ENCODE measurements at places on chromosomes 2 and 18.
A peak's percentile ranks its signal among the peaks of the same experiment; 100 is the strongest.

- no peak for DNase-seq
Observed at GRCh38 chr2:138730497-138731030, 49.6 kb downstream of the NXPH2 start.

DNA sequence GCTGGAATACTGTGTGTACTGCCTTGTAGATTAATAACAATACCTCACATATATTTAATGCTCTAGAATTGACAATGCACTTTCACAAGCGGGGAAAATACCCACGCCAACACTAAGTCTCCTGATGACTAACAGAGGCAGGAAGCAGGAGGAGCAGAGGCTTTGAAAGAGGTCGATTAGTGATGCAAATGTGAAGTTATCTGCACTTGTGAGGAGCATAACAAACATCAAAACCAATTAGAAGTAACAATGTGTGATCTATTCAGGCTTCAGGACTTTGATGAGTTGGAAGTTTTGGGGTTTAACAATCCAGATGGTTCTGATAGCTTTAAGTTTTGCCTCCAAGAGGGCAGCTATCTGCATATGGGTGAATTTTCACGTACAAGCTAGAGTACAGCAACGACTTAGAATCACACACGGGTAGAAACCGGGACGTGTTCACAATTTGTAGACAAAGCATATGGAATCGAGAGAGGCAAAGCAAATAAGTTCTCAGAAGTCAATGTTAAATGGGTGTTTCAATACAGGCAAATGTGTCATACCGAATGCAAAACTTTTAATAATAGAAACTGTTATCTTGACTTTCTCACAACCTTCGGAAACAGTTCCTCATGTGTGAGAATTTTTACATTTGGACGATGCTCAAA is 114.5 kb downstream of the METTL8 start:
- no peak for DNase-seq

DNA sequence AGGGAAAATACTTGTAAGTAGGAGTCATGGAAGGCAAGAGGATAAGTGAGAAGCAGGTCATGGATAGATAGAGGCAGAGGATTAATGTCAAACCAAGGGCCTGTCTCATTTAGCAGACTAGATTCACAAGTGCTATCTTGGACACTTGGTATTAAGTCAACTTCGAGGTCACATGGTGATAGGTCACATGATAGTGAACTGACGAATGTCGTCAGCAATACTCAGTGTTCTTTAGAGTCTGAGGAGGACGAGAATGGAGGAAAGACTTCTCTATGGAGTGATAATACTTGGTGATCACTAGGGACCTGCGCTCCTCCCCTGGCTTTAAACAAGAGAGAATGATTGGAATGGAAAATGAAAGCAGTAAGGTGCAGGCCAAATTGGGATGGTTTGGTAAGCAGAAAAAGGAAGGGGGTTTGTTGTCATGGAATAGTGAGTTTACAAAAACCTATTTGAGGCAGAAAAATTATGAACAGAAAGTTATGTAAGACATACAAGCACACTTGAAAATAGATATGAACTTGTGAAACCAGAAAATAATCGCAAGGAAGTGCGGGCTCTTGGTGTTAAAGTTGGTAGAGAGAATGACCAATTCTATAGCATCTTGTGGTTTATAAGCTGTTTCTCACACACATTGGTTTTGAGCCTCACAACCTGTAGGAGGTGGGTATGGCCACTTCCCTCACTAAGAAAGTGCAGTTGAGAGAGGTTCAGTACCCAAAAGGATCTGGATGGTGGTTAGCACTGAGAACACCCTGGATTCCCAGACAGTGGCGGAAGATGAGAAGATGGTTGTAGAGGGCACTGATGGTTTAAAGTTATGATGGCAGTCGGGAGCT is 141.5 kb downstream of the WDSUB1 start:
- no peak for DNase-seq

GRCh38 chr2:12759248-12759647 is 42.5 kb downstream of the TRIB2 start:
- no peak for DNase-seq

- no peak for DNase-seq
Observed at GRCh38 chr18:61921621-61922235, 28.9 kb upstream of the RNF152 start.

DNA sequence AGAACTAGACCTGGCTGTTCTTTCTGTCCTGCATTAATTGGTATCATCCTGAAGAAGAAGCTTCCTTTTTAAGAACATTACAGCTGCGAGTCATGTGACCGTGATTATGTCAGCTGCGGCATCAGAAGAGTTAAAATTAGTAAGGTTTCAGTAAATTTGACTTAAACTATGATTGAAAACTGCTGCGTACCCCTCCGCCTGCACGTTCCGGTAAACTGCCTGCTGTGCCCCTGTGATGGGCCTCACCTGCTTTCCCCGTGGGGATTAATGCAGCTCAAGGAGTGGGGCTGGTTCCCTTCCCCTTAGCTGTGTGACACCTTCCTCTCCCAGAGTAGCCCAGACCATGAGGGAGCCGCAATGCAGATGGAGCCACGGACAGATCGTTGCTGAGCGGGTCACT is 36.1 kb upstream of the MYO3B start:
- DNase-seq: no peak

- peak; percentile 76 for DNase-seq
Observed at GRCh38 chr2:61177727-61178549, 15.9 kb downstream of the C2orf74 start.

GRCh38 chr2:143741205-143741604 is 612.0 kb downstream of the ARHGAP15 start:
- DNase-seq: no peak

GRCh38 chr2:240972201-240972600 is 26.2 kb upstream of the SNED1 start:
- no peak for DNase-seq

- DNase-seq: no peak
Observed at GRCh38 chr2:219499058-219499307, 292 bp downstream of the GMPPA start.

DNA sequence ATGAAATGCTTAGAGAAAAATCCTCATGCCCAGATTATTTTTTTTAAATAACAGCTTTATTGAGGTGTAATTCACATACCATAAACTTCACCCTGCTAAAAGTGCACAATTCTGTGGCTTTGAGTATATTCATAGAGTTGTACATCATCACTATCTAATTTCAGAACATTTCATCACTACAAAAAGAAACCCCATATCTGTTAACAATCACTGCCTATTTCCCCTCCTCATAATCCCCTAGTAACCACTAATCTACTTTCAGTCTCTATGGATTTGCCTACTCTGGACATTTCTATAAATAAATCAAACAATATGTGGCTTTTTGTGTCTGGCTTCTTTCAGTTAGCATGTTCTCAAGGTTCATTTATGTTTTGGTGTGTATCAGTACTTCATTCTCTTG is 51.4 kb downstream of the OSBPL1A start:
- no peak for DNase-seq

GRCh38 chr2:56077359-56077915 is 106.4 kb upstream of the CCDC85A start:
- no peak for DNase-seq

GRCh38 chr2:62564380-62565137 is 58.6 kb upstream of the TMEM17 start:
- DNase-seq: no peak

DNA sequence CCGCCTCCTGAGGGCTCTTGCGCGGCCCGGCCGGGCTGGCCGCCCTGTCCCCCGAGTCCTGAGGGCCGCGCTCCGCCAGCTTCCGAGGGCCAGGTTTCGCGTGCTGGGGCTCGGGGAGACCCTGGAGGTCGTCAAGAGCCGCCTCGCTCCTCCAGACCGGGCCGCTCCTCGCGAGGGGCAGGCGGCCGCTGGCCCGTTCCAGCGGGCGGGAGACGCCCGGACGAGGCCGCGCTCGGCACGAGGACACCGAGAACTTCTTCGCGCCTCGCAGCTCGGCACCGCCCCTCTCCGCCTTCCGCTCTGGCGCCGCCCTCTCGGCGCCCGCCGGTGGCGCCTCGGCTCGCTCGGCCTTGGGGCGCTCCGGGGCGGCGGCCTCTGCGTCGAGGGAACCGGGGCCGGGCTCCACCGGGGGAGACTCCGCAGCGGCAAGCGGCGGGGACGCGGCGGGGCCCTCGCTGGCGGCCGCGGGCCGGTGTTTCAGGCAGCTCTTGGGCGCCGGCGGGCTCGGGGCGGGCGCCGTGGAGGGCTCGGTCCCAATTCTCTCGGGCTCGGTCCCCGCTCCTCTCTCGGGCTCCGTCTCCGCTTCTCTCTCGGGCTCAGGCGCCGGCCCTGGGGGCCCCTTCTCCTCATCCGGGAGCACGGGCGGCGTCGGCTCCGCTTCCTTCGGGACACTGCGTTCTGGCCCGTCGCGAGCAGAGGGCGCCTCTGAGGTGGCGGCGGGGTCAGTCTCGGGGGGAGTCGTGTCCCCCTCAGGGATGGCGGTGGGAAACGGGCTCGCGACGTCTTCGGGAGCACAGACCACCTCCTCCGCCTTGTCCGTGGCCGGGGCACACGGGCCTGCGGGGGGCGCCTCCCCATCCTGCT is 91.6 kb upstream of the MGAT4A start:
- DNase-seq: peak; percentile 89

- peak; percentile 86 for DNase-seq
Observed at GRCh38 chr18:79772108-79772864, 25.5 kb upstream of the KCNG2 start.

- DNase-seq: peak; percentile 91
Observed at GRCh38 chr2:70789304-70790135, 923 bp downstream of the FIGLA start.

GRCh38 chr2:10253596-10254372 is 48.9 kb upstream of the HPCAL1 start:
- DNase-seq: no peak

DNA sequence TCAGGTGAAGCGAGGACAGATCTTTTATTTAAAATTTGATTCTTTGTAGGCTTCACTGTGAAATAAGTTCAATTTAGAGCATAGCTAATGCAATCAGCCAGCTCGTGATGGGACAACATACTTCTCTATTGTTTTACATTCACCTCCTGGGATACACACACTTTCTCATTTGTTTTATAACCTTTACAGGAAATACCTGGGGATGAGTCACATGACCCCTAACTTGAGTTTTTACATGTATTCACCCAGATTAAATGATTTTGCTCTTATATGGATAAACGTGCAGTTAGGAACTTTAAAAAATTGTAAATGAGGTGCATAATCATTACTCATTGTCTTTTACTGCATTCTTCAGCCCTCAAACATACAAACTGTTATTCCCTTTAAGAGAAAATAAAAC is 152.1 kb downstream of the NEDD4L start:
- no peak for DNase-seq

DNA sequence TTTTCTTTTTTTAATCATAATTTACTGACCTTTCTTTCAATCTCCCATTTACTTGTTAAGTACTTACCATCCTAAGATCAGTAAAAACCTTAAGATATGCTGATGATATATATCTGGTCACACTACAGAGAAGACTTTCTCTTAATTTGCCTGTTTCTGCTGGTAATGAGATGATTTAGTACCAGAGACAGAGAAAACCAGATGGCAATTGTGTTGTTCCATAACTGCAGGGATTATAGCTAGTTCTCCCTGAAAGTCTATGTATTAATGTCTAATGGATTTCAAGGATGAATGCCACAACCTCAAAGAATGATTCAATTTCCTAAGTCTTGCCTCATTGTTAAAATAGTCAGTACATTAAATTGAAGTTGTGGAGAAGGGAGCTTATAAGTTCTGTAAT is 40.3 kb downstream of the SNTG2 start:
- DNase-seq: peak; percentile 37

Measured in osteoblast (primary cell).